ENCODE measurements at places on chromosomes 7 and 10.

DNA sequence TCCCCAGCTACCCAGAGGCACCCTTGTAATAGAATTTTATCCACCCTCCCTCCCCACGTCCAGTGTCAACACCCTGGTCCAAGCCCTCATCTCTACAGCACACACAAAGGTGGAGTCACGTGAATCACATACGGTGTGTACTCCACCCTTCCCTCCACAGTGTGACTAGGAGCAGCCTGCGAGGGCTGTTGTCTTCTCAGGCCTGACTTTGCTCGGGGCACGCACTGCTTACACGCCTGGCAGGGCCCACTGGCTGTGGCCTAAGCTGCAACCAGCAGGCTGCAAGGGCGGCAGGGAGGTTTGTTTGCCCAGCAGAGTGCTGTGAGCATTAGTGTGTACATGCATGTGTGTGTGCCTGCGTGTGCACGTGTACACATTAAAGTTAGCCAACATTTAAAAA is 93.7 kb downstream of the COBL start:
- DNase-seq: no peak

GRCh38 chr10:72248468-72249151 is 25.1 kb upstream of the DDIT4 start:
- peak; percentile 54 for DNase-seq

GRCh38 chr7:71637578-71637977 is 505.6 kb downstream of the GALNT17 start:
- no peak for DNase-seq

- no peak for DNase-seq
Measured at GRCh38 chr7:135147341-135147898, 452 bp upstream of the TMEM140 start.
